ENCODE measurements at places on chromosomes 4 and X. TPM values are rescaled to one million over a fixed set of nuclear protein-coding genes. Genes with fewer than 3 reads are reported as not detected.
A peak's percentile ranks its signal among the peaks of the same experiment; 100 is the strongest.

GRCh38 chr4:23876418-23877089 lies 13.3 kb downstream of the PPARGC1A start:
- H3K4me1 ChIP-seq, result peaks cover 85% of the 10 kb centered on the region
- H3K4me3 ChIP-seq, result peak overlapping the region; percentile 37
- no peaks in the 10 kb centered on the region for H3K36me3 ChIP-seq

- H3K4me3 ChIP-seq, result no peak overlapping the region
- no peaks in the 10 kb centered on the region for H3K27me3 ChIP-seq
- no peaks in the 10 kb centered on the region for H3K36me3 ChIP-seq
- no peaks in the 10 kb centered on the region for H3K4me1 ChIP-seq
These were observed 19.1 kb upstream of the ABRAXAS1 start for GRCh38 chr4:83503974-83504373.

DNA sequence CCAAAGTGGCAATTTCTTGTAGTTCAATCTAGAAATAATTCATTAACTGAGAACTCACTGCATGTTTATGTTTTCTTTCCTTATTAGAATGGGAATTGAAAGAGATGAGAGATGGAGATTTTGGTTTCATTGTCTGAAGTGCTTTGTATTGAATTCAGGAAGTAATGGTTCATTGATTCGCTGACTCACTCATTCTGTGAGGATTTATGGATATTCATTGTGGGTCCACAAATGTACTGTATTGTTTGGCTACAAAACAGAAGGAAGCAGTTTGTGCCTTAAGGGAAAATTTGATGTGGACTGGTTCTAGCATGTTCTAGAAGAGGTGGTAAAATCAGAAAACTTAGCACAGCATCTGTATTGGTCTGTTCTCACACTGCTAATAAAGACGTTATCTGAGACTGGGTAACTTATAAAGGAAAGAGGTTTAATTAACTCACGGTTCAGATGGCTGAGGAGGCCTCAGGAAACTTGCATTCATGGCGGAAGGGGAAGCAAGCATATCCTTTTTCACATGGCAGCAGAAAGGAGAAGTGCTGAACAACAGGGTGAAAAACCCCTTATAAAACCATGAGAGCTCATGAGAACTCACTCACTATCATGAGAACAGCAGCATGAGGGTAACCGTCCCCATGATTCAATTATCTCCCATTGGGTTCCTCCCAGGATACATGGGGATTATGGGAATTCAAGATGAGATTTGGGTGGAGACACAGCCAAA lies 132.3 kb upstream of the VCX3A start:
- no peak overlapping the region for H3K4me3 ChIP-seq
- no peak for DNase-seq
- no peaks in the 10 kb centered on the region for H3K4me1 ChIP-seq
- no peaks in the 10 kb centered on the region for H3K27me3 ChIP-seq
- H3K36me3 ChIP-seq, result no peaks in the 10 kb centered on the region

DNA sequence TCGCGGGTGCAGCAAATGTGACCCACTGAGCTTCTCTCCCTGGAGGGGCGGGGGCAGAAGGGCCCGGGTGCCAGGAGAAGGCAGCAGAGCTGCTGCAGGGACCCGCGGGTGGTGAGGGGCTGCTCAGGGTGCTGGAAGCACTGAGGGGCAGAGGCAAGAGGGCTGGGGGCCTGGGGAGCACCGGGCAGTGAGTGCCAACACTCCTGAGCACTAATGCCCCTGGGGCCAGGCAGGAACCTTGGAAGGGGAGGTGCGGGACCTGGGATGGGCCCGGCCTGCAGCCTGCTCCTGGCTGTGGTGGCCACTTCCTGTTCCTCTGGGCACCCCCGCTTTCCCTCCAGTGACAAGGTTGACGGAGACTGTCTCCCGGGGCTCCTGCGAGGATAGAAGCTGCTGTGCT lies 66.5 kb upstream of the ADRA2C start:
- H3K27ac ChIP-seq, result no peak overlapping the region
- no peaks in the 10 kb centered on the region for H3K36me3 ChIP-seq
- no peaks in the 10 kb centered on the region for H3K4me1 ChIP-seq
- H3K4me3 ChIP-seq, result no peak overlapping the region

DNA sequence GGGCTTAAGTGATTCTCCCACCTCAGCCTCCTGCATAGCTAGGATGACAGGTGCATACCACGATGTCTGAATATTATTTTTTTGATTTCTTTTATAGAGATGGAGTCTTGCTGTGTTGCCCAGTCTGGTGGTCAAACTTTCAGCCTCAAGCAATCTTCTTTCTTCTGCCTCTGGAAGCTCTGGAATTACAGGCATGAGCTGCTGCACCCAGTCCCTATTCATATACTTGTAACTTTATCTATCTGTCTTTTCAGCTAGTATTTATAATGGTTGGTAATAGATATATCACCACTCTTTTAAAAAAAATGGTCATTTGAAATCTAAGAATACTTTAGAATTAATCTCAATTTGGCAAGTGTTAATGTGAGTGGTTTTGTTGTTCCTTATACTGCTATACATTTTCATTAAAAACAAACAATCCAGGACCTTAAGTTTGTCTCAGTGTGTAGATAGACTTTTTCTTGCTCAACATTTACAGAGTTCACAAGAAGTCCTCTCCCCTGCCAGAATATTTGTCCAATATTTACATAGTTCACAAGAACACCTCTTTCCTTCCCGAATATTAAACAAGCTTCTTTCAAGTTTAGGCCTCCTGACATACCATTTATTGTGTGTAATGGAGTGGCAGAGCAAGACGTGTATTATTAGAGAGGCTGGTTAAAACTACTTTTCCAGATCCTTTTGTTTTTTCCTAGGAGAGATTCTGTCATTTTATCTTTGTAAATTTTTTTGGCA lies 1197.4 kb upstream of the ADGRL3 start:
- no peak for DNase-seq
- no peak overlapping the region for H3K4me3 ChIP-seq
- H3K27me3 ChIP-seq, result no peaks in the 10 kb centered on the region
- no peaks in the 10 kb centered on the region for H3K36me3 ChIP-seq
- no peaks in the 10 kb centered on the region for H3K4me1 ChIP-seq

GRCh38 chr4:142353149-142353738 lies 492.9 kb downstream of the INPP4B start:
- peak overlapping the region; percentile 53 for H3K27ac ChIP-seq
- peaks cover 77% of the 10 kb centered on the region for H3K4me1 ChIP-seq
- H3K4me3 ChIP-seq, result no peak overlapping the region
- no peak for DNase-seq

PCSK1N gene
- not detected for total RNA-seq

LNX1 gene
- total RNA-seq, result 9.5 TPM

UGT2B7 gene
- not detected for total RNA-seq

SMIM31 gene
- not detected for total RNA-seq
